ENCODE measurements at places on chromosomes 4 and X.

GRCh38 chr4:173530326-173531085 is 477 bp upstream of the HAND2 start:
- DNase-seq: no peak

DNA sequence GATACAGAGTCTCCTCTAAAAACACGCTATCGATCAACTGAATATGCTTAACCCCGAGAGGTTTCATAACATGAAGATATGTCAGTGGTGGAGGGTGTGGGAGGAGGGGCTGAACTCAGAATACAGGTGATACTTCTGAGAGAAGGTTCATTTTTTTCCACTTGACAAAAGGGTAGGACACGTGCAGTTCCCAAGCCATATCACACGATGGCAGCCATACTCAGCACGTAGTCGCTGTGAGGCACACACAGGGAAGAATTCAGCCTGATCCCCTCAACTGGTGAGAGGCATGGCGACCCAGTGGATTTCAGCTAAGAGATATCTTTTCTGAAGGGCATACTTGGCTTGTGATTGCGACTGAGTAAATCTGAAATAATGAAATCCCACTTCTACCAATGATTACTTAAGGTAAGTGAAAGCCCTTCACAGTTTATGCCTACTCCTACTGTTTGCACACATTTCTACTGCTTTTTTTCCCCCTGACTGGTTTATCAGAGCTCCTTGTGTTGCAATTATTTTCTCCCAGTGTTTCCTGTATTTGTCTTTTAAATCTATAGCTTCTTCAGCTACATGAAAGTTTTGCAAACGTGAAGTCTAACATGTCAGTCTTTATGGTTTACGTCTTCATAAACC is 133.1 kb downstream of the CORIN start:
- DNase-seq: peak; percentile 38

GRCh38 chr4:168293386-168293975 is 25.1 kb downstream of the DDX60 start:
- no peak for DNase-seq

GRCh38 chr4:153257991-153258390 is 53.7 kb downstream of the TRIM2 start:
- DNase-seq: no peak

GRCh38 chrX:70254063-70254400 is 6.0 kb downstream of the P2RY4 start:
- DNase-seq: no peak

DNA sequence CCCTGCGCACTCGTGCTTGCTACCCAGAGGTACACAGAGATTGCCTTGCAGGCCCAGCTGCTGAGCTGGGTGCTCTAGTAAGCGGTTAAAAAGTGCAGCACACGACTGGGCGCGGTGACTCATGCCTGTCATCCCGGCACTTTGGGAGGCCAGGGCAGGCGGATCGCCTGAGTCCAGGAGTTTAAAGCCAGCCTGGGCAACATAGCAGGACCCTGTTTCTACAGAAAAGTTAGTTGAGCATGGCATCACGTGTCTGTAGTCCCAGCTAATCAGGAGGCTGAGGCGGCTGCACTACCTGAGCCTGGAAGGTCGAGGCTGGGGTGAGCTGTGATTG is 5.5 kb downstream of the UVSSA start:
- DNase-seq: no peak

DNA sequence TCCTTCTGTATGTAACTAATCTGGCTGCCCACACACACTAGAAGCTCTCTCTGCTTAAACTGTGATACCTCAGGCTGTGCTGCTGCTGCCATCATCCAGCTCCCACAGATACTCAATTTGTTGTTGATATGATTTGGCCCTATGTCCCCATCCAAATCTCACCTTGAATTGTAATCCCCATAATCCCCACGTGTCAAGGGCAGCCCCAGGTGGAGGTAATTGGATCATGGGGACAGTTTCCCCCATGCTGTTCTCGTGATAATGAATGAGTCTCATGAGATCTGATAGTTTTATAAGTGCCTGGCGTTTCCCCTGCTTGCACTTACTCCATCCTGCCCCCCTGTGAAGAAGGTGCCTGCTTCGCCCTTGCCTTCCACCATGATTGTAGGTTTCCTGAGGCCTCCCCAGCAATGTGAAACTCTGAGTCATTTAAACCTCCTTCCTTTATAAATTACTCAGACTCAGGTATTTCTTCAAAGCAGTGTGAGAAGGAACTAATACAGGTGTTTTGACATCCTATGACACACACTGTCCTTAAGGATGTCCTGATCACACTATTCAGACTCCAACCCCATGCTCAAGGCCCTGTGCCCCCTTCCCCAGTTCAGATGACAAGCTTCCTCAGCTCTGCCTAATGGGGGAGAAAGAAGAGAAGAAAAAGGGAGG is 2.9 kb upstream of the ATOH1 start:
- DNase-seq: no peak

DNA sequence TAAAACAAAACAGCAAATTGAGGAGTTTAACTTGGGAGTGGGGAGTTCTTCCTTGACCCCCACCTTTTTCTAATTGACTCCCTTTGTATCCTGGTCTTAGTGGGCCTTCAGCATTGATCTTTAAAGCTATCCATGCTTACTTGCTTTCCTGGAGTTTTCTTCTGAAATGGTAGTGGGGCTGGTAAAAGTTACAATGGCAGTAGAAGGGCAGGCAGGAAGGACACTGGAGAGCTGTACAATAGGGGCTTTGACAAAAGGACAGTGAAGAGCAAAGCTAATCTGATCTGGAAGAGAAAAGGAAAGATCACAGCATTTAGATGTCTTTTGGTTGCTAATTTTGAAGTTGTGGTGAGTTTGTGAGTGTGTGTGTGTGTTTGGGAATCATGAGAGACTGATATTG is 111.5 kb downstream of the MID1 start:
- no peak for DNase-seq

- no peak for DNase-seq
Measured at GRCh38 chr4:102843938-102844337, 16.6 kb upstream of the UBE2D3 start.

- no peak for DNase-seq
Measured at GRCh38 chr4:70816894-70817293, 22.8 kb downstream of the GRSF1 start.

DNA sequence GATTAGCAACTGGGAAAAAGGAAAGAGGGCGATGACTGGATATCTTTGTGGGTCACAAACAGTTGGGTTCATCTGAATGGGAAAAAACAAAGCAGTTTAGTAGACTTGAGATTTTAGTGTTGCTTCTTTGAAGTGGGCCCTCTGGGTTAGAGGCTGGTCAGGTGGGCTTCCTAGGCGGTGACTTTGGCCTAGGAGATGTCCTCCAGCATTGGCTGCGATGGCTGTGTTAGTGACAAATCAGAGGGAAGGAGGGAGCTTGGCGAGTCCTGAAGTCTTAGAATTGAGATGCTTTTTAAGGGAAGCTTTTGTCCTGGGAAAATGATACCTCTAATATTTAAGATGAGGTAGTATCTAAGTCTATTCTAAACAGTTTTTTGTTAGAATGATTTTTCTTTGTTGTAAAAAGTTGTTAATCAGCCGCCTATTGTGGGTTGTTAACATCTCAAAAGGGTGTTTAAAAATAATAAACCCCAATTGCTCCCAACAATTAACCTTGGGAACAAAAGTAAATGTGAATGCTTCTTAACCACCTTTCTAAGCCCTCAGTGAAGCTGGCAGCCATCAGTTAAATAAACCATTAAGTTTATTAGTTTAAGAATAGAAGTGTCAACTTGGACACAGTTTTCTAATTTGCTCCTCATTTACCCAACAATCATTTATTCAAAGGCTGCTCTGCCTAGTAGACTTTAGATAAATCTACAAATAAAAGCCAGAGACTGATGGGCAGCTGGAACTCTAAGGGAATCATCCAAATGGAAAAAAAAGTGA is 31.7 kb downstream of the DLG3 start:
- DNase-seq: no peak

- no peak for DNase-seq
Measured at GRCh38 chrX:42054256-42054655, 130.9 kb upstream of the CASK start.

DNA sequence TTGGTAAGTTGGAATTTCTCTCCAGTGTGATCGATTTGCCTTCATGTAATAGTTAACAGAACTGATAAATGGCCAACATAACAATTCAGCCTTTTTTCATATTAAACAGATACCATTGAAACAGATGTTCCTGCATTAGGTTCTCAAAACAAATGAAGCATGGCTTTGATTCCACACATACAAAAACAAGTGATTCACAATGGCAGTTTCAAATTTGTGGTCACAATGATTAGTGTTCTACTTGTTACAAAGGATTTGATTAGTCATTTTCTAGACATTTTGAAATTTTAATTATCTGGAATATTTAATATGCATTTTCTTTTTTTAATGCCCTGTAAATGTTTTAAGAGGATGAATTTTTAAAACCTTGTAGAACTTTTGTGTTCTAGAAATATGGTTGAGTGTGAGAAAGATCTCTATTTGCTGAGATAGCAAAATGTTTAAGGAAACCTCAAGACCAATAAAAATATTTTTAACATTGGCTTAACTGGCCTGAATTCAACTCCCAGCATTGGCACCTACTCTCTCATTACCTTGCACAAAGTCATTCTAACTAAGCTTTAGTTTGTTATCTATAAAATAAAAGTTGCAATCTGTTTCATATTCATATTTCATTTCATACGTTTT is 18.9 kb upstream of the GLRA3 start:
- no peak for DNase-seq

DNA sequence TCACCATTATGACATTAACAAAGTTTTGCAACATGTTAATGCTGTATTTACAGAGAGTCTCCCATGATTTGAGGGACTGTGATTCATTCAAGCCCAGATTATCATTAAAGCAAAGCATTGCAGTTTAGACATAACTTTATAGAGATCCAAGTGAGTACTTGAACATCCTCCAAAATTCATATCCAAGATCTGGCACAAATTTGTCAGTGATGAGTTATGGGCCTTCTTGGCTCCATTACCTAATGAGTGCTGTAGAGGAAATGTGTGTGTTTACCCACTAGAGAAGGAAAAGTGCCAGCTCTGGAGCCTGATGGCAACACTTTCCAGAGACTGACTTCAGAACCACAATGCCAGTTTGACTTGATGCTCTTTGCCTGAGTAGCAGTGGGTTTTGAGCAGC is 432.3 kb downstream of the GALNTL6 start:
- DNase-seq: peak; percentile 6

All from PC-3 (cell line).